ENCODE measurements at places on chromosomes 4 and X.

- peak; percentile 20 for DNase-seq
Measured at GRCh38 chrX:119015407-119016237, 41.2 kb downstream of the LONRF3 start.

- DNase-seq, result no peak
Measured at GRCh38 chrX:150649096-150649870, 43.9 kb upstream of the MTMR1 start.

DNA sequence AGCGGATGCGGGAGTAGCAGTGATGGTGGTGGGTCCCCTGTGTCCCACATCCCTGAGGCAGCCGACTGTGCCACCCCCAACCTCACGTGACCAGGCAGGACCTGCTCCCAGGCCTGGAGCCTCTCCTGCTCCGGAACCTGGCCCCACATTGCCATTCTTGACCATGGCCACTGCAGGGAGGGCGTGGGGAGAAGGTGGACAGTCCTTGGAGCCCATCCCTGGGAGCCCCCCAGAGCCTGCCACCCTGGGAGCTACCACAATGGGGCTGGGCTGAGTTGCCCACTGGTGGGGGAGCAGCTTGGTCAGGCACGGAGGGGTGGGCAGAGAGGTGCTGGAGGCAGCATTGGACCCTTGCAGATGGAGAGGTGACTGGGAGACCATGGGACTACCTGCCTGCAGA, 36.8 kb downstream of the TMPRSS11A start:
- DNase-seq, result no peak

- DNase-seq, result no peak
Measured at GRCh38 chr4:183816077-183816476, 89.0 kb upstream of the STOX2 start.

DNA sequence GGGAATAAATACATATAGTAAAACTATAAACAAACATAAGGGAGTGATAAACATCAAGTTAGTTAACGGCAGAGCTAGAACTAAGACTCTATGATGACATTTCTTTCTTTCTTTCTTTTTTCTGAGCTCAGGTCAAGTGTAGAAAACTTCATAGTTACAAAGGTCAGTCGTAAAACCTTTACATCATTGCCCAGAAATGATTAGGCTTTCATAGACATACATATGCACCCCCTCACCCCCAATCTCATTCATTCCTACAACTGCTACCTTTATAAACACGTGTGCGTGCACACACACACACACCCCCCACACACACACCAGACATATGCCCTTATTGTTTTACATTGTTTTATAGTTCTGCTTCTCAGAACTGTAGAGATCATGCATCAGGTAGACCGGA, 5.7 kb downstream of the EIF1AX start:
- DNase-seq, result no peak

- no peak for DNase-seq
Measured at GRCh38 chrX:21993265-21993664, 38.9 kb upstream of the PHEX start.

- DNase-seq, result no peak
Measured at GRCh38 chr4:13626492-13627177, 890 bp downstream of the BOD1L1 start.

GRCh38 chr4:119314356-119314755, 7.6 kb downstream of the FABP2 start:
- DNase-seq, result peak; percentile 22

- no peak for DNase-seq
Measured at GRCh38 chr4:110025718-110026117, 113.0 kb downstream of the EGF start.

DNA sequence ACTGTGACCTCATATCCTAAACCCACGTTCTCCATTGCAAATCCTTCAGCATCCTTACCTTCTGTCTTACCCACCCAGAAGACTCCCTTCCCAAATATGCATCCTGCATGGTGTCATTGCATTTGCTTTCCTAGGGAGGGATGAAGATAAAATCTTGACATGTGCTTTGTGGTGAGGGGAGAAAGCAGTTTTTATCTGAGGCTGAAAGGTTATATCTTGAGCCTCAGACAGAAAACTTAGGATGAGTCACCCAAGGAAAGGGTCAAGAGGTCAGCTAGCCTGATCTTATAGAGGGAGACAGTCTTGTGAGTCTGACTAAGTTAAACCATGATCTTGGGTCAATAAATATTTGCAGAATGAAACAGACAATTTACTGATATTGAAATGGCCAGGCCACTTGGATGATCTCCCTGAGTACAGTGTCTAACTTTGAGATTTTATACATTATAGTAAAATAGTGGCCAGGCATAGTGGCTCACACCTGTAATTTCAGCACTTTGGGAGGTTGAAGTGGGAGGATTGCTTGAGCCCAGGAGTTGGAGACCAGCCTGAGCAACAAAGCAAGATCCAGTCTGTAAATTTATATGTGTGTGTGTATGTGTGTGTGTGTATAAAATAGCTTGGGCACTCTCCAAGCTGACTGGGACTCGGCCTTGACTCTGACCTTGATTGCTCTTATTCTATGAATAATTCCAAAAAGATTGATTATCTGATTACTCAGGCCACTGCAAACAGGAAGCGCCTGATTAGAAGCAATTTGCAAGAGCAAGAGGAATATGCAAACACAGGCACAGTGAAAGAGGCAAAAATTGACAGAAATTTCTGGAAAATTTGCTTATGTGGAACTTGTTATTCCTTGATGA, 15.4 kb upstream of the FAM9C start:
- peak; percentile 7 for DNase-seq

- DNase-seq, result no peak
Measured at GRCh38 chrX:153768311-153769157, 4.5 kb downstream of the PLXNB3 start.

GRCh38 chr4:11585506-11585905, 156.8 kb upstream of the HS3ST1 start:
- peak; percentile 34 for DNase-seq

- no peak for DNase-seq
Measured at GRCh38 chr4:139153411-139154133, 23.4 kb downstream of the ELF2 start.

- no peak for DNase-seq
Measured at GRCh38 chrX:7131621-7132020, 15.9 kb upstream of the STS start.

GRCh38 chr4:175875993-175876771, 64.1 kb upstream of the GPM6A start:
- DNase-seq, result no peak
